ENCODE measurements at places on chromosomes 13 and 19.
A peak's percentile ranks its signal among the peaks of the same experiment; 100 is the strongest.

- peak; percentile 73 for DNase-seq
Observed at GRCh38 chr13:35978607-35979316, 152.4 kb downstream of the DCLK1 start.

DNA sequence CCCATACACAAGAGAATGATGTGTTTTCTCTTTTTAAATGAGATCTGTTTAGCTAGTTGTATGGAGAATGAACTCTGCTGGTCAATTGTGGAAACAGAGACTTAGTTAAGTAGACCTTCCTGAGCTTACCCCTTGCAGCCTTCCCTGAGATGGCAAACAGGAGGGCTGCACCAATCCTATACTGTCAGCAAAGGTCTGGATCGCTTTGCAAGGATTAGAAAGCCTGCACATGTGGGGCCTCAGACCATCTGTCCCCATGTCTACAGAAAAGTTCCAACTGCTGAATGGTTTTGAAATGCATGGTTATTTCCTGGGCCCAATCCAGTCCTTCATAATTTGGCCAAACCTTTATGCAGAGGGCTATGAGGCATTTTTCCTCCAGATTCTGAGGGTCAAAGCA lies 183.9 kb upstream of the SLC10A2 start:
- no peak for DNase-seq

GRCh38 chr13:107438251-107438650 lies 777.1 kb downstream of the LIG4 start:
- DNase-seq = no peak

DNA sequence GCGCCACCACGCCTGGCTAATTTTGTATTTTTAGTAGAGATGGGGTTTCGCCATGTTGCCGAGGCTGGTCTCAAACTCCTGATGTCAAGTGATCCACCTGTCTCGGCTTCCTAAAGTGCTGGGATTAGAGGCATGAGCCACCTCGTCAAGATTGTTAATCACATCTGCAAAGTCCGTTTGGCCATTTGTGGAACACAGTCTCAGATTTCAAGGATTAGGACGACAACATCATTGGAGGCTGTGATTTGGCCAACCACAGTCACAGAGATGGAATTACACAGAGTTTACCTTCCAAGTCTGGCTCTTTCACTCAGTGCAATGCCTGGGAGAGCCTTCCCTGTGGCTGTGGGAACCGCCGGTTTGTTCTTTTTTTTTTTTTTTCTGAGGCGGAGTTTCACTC lies 17.8 kb downstream of the SULT2B1 start:
- DNase-seq = peak; percentile 26

- DNase-seq = no peak
Observed at GRCh38 chr13:73403355-73404120, 344.7 kb downstream of the KLF5 start.

DNA sequence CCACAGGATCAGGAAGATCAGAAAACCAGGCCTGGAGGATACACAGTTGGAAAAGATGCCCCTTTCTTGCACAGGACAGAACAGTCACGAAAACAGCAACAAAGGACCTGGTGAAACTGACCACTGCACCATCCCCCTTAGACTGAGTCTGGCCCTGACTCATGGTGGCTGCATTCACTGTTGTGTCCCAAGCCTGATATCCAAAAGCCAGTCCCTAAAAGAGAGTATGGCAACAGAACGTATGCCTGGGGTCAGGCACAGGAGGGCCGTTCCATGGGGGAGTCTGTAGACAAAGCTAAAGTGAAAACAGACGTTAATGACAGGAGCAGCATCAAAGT lies 301.1 kb upstream of the NBEA start:
- no peak for DNase-seq

DNA sequence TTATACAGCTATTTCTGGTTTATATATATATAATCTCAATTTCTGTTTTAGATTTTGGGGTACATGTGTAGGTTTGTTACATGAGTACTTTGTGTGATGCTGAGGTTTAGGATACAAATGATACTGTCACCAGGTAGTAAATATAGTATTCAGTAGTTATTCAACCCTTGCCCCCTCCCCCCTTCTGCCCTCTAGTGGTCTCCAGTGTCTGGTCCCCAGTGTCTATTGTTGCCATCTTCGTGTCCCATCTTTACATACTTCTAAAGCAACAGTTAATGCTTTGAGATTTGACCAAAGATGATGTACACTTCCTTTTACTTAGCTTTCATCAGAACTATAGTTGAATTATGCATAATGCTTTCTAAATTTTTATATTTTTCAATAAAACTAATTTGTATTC lies 1623.4 kb upstream of the PRR20A start:
- no peak for DNase-seq

- DNase-seq = no peak
Observed at GRCh38 chr13:45048890-45049407, 59.6 kb downstream of the GPALPP1 start.

- DNase-seq = no peak
Observed at GRCh38 chr13:113152691-113152983, 5.8 kb upstream of the PROZ start.

DNA sequence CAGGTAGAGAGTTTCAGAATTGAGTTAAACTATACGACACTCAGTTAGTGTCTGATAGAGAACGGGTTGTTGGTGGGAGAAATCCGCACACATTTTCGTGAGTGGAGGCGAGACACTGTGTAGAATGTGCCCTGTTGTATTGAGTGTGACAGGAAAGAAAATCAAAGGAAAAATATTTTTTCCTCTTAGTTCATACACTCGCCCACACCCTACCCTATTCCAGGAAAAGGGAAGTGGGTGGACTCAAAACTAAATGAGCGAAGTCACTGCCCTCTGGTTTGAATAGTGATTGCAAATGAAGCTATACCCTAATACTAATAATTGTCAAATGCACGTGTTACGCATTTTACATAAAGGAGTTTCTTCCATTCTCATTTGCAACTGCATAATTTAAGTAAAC lies 2.0 kb downstream of the ZNF347 start:
- DNase-seq = no peak

- no peak for DNase-seq
Observed at GRCh38 chr19:16946951-16947940, 58.4 kb downstream of the F2RL3 start.

DNA sequence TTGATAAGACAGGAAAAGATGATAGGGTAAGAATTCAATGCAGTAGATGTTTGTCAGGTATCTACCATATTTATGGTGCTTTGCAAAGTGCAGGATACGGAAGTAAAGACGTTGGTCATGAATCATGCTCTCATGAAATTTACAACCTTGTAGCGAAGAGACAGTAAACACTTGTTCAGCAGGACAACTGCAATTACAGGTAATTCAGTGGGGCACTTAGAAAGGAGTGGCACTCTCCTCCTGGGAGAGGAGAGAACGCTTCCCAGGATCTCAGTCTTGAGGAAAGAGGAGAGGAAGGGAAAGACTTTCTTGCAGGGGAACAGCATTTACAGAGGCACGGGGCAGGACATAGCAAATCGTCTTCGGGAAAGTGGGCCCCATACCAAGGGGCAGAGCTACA lies 46.4 kb downstream of the SOX1 start:
- DNase-seq = no peak

All from LHCN-M2 (cell line).